ENCODE measurements at places on chromosomes 16 and 17.

DNA sequence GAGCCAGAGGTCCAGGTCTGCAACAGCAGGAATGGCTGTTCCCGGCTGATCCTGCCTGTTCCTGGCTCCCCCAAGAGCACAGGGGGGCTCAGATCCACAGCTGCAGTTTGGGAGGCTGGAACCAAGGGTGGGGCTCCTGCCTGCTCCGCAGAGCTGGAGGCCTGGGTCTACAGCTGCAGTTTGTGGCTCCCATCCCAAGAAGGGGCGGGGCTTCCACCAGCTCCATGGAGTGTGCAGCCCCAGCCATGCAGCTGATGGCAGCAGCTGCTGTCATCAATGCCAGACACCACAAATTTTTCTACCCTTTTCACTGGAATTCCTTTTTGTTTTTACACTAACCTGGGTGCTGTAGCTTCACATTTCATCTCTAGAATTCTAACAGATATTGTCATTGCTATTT, 135.4 kb upstream of the KIF2B start:
- no peak for DNase-seq

GRCh38 chr17:77616254-77616731, 342.2 kb upstream of the TNRC6C start:
- DNase-seq: no peak

- no peak for DNase-seq
Measured at GRCh38 chr17:55448681-55449080, 27.0 kb upstream of the MMD start.

- peak; percentile 84 for DNase-seq
Measured at GRCh38 chr17:29116804-29117753, 63.1 kb downstream of the MYO18A start.

DNA sequence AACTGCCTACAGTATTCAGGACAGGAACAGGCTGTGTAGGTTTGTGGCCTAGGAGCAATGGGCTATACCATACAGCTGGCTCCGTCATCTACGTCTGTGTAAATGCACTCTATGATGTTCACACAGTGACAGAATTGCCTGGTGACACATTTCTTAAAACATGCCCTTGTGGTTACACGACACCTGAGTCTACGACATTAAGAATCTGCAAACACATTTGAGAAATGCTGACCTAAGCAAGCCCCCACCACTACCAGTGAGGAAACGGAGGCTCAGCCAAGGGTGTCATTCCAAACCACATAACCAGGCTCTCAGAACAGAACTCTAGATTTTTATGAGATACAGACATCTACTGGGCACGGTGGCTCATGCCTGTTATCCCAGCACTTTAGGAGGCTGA, 23.5 kb downstream of the USP36 start:
- DNase-seq: no peak

GRCh38 chr17:285751-286422, 66.7 kb downstream of the RPH3AL start:
- no peak for DNase-seq

DNA sequence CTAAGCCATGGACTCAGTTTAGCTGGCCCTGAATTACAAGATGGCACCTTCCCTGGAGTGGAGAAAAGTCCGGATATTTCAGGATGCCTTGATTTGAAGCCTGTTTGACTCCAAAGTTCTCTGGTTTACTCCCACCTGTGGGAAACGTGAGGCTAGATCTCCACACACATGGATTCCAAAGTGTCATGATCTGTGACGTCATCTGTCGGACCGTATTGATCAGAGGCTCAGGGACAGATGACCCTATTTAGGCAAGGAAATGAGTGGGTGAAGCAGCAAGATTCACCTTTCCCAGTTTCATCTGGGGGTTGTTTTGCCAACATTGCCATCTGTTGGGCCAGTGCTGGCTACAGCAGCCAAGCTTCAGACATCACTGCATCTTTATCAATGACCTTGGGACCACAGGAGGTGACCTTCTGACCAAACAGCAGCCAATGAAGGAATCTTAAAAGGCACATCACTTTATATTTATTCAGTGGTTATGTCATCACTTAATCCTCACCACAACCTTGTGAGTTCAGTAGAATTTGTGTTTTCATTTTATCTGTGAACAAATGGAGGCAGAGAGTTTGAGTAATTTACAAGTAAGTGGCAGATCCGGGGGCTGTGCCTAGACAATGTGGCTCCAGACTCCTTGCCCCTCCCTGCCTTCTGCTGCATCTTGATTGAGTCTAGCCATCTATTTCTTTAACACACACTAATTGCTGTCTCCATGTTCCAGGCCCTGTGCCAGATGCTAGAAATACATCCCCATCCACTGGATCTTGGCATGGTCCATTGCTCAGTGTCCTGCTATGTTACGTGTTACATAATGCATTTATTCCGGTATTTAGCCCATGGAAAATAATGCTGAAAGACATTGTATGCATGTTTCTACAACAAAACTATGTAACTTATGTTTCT, 1.5 kb upstream of the CDH13 start:
- DNase-seq: no peak

GRCh38 chr17:57340160-57340981, 84.0 kb downstream of the MSI2 start:
- no peak for DNase-seq
